ENCODE measurements at places on chromosomes 13 and 19. TPM values are rescaled to one million over a fixed set of nuclear protein-coding genes. Genes with fewer than 3 reads are reported as not detected.

BORCS8 gene
- 15.9 TPM for total RNA-seq

MEIOSIN gene
- not detected for total RNA-seq

ITGBL1 gene
- total RNA-seq = 2.8 TPM

DCAF15 gene
- 29.4 TPM for total RNA-seq

AMER2 gene
- not detected for total RNA-seq

CD177 gene
- 0.23 TPM for total RNA-seq

CRX gene
- not detected for total RNA-seq
